ENCODE measurements at places on chromosomes 13 and 19.
A peak's percentile ranks its signal among the peaks of the same experiment; 100 is the strongest.

DNA sequence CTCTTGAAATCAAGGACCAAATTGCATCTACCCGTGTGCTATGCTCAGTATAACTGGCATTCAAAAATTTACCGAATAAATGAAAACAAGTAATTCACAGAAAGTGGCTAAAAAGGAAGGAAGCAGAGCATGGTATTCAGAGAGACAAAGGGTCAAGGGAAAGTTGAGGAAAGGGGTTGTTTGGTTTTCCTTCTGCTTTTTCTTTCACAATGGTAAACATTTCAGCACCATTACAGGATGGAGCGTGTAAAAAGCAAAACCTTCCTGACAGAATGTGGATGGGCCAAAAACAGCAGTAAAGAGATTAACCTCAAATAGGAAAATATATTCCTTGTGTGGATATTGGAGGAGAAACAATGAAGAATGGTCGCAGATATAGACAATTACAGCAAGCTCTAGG lies 14.8 kb downstream of the DIAPH3 start:
- no peak for DNase-seq

- DNase-seq, result peak; percentile 57
Measured at GRCh38 chr19:18322318-18322758, 538 bp downstream of the LSM4 start.

DNA sequence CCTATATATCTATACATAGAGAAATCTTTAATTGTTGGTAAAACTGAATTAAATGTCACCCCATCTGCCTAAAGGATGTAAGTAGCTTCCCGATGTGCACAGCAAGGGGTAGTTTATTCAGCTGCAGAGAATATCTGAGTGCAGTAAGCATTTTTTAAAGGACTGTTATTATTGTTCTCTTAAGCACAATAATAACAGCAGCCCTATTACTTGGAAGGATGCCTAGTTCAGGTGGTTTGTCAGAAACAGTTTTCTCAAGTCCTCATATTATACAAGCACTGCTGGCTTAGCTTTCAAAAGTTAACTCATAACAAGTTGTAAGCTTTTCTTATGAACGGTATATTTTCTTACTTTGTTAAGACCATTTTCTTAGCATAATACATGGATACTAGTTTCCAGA lies 142.6 kb downstream of the CRYL1 start:
- DNase-seq, result no peak

GRCh38 chr13:109998684-109999533 lies 212.5 kb upstream of the IRS2 start:
- no peak for DNase-seq

- DNase-seq, result no peak
Measured at GRCh38 chr19:50331221-50331993, 2.2 kb upstream of the KCNC3 start.

- DNase-seq, result no peak
Measured at GRCh38 chr13:76982061-76982460, 9.8 kb upstream of the CLN5 start.

- no peak for DNase-seq
Measured at GRCh38 chr19:39160523-39160861, 34.9 kb downstream of the PAK4 start.

- DNase-seq, result no peak
Measured at GRCh38 chr13:95896301-95896700, 156.9 kb downstream of the UGGT2 start.

- no peak for DNase-seq
Measured at GRCh38 chr19:6556480-6557195, 25.8 kb downstream of the TNFSF9 start.

DNA sequence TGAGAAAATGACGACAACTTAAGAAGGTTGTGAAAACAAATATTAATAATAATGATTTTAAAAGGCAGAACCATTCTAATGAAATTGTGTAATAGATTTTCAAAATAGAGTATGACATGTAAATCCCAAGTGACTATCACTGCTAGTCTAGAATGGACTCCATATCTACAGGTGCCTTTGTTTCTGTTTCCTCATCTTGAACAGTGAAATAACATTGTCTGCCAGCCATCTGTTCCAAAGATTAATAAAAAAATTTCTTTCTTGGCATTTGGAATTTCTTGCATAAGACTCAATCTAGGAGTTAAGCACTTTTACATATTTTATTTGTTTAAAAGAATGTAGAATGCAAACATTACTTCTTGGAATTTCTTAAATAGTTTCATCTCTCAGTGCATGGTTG lies 520.1 kb upstream of the ARGLU1 start:
- DNase-seq, result no peak

Measured in HL-60 (cell line).